Activated CD4-positive, alpha-beta memory T cell treated with anti-CD3 and anti-CD28 coated beads, Interleukin-2, amount 10 ng/mL, durations not matched to agents 7 days and 5 days (primary cell): ENCODE measurements at places on chromosomes 3 and 15.

GRCh38 chr15:57872281-57873030 is 165.9 kb downstream of the POLR2M start:
- no peak for DNase-seq

DNA sequence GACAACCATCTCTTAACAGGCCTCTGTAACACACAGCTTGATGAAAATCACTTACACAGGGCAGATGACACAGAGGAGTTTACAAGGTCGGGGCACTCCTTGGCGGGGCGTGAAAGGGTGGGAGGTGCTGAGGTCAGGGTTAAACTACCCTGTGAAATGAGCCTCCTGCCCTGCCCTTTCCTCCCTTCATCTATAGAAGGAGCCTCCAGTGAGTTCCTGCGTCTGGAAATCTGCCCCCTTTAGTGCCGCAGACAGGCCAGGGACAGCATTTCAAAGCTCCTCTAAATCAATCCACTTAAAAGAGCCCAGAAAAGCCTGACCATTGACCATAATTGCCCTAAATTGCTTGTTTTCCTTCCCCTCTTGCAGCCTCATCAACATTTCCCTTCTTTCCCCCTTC is 1.9 kb downstream of the ROBO1 start:
- DNase-seq = no peak

DNA sequence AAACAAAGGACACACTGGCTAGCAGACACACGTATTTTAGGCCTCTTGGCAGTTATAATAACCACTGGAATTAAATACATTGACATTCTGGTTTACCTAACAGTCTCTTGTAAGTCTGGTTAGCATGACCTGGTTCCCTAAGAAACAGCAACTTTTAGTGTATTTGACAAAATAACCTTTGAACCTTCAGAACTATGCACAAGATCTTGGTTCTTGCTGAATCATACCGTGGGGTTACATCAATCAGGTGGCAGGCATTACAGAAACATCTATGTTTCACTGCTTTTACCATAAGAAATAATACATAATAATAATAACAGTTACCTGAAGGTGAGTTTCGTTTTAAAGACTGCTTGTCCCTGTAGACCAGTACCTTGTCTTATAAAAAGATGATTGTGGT is 18.8 kb downstream of the LEO1 start:
- no peak for DNase-seq

- DNase-seq = no peak
These were observed 79.5 kb downstream of the KBTBD8 start for GRCh38 chr3:67077656-67078055.

DNA sequence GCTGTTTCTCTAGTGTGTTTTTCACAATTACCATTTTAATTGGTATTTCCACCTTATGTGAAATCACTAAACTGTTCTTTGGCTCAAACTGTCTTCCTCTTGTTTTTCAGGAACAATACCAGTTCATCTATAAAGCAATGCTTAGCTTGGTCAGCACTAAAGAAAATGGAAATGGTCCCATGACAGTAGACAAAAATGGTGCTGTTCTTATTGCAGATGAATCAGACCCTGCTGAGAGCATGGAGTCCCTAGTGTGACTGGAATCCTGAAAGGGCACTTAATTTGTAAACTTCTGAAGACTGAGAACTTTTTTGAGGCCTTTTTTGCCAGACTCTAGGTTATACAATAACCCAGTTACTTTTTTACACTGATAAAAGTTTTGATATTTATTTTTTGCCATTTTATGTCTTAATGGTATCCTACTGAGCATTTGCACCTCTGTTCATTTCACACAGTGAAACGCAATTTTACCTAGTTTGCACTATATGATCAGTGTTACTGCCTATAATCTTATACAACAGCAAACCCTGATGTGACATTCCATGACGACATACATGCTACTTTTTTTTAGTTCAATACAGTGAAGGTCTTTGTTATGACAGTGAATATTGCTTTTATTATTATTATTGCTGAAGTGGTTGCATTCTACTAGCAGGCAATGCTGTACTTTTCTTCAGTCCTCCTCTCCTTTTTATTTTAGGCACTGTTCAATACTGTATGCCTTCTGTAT is 80.1 kb downstream of the FEZF2 start:
- DNase-seq = no peak

DNA sequence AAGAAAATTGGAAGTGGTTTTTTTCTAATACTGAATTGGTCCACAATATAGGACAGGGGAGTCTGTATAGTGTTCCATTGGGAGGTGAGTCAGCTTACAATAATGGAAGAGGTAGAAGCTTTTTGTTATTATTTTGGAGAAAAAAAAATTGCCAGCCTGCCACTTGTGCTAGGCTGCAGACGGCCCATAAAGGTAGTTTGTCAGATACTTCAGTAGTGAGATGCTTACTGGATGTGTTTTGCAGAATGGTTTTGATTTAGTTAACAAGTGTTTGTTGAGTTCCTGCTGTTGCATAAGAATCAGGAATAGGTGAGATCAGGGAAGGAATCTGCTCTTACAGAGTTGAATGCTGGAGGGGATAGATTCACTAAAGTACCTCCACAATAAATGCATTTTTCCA is 1.0 kb downstream of the DTWD1 start:
- no peak for DNase-seq

DNA sequence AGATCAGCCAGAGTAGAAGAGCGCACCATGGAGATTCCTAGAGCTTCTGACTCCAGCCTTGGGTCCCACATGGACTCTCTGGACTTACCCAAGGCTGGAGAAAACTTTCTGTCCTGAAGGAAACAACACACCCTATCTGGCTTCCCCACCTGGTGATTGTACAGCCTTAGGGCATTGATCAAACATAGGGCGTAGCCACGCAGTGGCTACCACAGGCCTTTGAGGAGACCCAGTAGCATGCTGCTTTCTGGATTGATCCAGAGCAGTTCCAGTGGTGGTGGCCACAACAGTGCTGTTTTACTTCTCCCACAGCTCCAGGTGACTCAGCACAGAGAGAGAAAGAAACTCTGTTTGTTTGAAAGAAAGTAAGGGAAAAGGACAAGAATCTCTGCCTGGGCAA is 23.5 kb downstream of the PYDC2 start:
- no peak for DNase-seq

GRCh38 chr15:90343302-90343790 is 8.7 kb upstream of the ZNF774 start:
- no peak for DNase-seq

DNA sequence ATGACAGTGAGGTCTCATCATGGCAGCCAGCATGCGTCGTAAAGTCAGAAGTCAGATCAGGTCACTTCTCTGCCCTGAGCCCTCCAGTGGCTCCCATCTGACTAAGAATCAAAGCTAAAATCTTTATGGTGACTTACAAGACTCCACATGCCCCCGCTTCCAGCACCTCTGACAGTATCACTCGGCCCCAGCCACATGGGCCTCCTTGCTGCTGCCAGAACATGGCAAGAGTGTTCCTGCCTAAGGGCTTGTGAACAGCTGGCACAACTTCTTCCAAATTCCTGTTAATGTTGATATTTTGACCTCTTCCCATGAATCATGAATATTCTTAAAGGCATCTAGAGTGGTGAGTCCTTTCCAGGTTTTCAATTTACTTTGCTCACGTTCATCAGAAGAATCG is 20.5 kb downstream of the POLR2M start:
- no peak for DNase-seq

GRCh38 chr3:160540551-160540950 is 24.8 kb downstream of the KPNA4 start:
- no peak for DNase-seq

DNA sequence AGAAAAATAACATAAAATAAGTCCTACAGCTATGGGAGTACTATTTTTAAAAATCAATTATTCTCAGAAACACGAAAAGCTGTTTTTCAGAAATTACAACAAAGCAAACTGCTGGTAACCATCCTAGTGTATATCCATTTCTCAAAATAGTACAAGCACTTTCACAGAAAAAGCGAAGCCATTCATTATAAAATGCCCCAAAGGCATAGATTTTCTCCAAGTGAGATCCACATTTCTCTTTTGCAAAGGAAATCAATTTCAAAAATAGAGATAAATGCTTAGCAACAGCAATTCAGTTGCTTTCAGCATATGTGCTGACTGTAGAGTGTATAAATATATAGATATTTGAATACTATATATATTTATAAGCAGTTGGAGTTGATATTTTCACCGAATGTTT is 1266.3 kb downstream of the SI start:
- DNase-seq = no peak

DNA sequence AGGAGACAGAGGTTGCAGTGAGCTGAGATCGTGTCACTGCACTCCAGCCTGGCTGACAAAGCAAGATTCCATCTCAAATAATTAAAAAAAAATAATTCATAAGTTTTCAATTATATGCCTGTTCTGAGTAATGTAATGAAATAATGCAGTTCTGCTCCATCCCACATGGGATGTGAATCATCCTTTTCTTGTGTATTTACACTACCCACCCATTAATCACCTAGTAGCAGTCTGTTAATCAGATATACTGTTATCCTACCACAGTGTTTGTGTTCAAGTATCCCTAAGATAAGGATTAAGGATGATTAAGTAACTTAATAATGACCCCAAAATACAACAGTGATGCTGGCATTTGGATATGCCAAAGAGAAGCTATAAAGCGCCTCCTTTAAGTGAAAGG is 38.8 kb downstream of the PIGB start:
- no peak for DNase-seq

- no peak for DNase-seq
These were observed 41.5 kb downstream of the TOPBP1 start for GRCh38 chr3:133620066-133620784.

DNA sequence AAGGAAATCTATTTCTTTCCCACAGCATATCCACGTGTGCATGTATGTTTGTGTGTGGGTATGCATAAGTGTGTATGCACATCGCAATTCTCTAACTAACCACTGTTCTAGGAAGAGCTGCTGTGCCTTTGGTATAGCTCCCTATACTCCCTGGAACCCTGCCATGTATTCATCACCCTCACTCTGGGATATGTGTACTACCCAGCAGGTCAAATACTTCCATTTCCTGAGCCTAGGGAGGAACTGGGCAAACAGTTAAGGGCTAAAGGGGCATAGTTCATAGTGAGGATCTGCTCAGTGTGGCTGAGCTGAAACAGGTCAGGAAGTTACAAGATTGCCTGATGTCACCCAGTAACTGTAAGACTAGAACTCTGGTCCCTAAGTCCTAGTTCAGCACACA is 260.4 kb downstream of the RPLP1 start:
- DNase-seq = no peak

- no peak for DNase-seq
These were observed 293.0 kb upstream of the ATP11B start for GRCh38 chr3:182500289-182500688.

GRCh38 chr3:55879901-55880331 is 392.8 kb upstream of the WNT5A start:
- DNase-seq = no peak

GRCh38 chr3:59335338-59335737 is 285.5 kb upstream of the CFAP20DC start:
- no peak for DNase-seq

DNA sequence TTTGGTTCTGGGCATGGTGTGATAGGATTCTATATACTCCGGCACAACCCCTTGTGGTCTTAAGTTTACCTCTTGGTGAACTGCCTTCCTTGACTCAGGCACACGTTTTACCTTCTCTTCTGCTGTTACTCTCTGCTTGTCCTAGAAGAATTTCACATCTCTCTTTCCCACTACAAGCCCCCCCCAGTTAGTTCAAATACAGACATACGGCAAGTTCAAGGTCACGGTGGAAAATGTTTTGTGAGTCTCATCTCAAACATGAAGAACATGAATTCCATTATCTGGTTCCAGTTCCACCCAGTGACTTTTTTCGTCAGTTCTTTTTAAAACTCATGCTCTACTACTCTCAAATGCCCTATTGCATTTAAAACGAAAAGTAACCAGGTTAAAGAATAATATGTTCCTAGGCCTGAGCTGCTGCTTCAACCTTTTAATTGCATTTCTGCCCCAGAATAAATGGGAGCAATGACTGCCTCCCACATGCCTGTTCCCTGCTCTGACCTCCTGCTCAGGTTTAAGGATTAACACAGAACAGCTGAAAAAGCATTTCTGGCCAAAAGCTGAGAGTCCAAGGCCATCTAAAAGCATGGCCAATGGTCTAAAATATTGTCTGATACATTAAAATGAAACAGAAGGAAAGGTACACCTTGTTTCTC is 132.8 kb downstream of the OSBPL10 start:
- DNase-seq = no peak

GRCh38 chr3:4271834-4272233 is 31.3 kb upstream of the SETMAR start:
- no peak for DNase-seq

DNA sequence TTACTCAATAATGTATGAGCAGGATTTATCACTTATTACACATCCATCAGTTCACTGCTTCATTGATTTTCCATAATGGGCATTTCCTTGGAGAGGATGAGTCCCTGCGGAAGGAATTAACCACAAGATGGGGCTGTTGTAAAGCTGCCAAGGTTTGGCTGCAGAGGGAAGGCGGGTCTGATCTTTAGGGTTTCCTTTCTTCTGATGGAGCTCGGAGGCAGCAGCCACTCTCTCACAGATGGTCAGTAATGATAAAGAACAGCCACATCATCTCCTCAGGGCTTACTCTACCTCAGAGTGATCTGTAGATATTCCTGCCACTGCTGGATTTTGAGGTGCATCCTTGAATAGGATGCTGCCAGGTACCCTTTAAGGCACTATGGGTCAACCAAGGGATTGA is 115.2 kb downstream of the USP13 start:
- no peak for DNase-seq

DNA sequence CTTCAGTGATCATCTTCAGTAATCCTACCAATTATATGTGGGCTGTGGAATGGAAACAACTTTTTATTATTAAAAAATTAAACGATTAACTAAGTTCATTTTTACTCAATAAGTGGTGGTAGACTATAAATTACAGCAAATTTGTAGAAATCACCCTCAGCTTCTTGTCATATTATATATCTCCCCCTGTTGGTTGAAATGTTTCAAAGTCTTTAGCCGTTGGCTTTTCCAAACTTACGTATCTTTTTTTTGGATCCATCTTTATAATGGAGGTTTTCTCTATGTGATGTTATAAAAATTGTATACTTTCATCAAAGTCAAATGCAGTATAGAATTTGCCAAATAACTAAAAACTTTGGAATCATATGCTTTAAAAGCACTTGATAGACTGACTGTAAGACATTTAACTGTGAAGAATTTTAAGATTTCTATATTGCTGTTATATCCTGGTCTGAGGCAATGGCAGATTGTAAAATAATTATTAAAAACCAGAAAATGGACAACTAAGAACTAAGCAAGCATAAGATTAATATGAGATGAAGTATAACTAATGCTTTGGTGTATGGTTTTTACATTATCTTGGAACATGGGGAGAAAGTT is 44.7 kb downstream of the ATP11B start:
- DNase-seq = no peak

- no peak for DNase-seq
These were observed 7.2 kb downstream of the TMOD2 start for GRCh38 chr15:51758645-51759044.

- DNase-seq = no peak
These were observed 22.6 kb upstream of the TIMP4 start for GRCh38 chr3:12181301-12181700.

- no peak for DNase-seq
These were observed 165.2 kb upstream of the ROPN1 start for GRCh38 chr3:124156866-124157712.
